ENCODE measurements at places on chromosomes 12 and 14. TPM values are rescaled to one million over a fixed set of nuclear protein-coding genes. Genes with fewer than 3 reads are reported as not detected.

The ALDH1L2 gene
- total RNA-seq = 9.7 TPM

The SYT1 gene
- 166 TPM for total RNA-seq

The SALL2 gene
- total RNA-seq = 11.2 TPM

The DPPA3 gene
- total RNA-seq = not detected

The PTPRR gene
- total RNA-seq = 19.5 TPM
